Dermis microvascular lymphatic vessel endothelial cell (primary cell): ENCODE measurements at places on chromosomes 5 and 9.

DNA sequence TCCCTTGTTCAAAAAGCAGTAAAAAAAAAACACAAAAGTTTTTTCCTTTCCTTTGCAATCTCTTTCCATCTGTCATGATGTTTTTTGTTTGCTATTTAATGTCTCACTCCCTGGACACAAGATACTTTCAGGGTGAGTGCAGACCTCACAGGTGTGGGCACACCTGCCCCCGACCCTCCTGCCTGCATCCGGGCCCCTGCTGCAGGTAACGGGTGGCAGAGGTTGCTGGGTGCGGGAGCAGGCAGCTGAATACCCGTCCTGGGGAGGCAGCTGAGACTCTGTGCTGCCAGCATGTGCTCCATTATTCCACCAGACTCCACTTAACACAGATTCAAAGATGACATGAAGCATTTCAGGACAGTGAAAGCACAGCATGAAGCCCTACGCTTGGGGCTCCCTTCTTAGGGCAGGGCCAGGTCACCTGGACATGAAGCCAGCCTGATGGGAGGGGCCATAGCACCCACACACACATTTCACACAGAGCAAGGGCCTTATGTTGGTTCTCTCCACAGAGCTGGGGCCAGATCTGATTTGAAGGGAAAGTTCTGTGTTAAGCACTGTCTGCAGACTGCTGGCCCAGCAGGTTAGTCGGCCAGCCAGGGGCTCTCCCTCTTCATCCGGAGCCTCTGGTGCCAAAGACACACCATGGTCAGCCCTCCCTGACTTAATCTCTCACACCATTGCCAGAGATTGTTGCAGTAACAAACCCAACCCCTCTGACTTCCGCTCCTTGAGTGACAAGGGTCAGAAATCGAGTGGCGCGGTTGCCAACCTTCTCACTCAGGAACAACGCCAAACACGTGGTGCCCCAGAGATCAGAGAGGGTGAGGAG is 13.0 kb downstream of the NEK6 start:
- peak; percentile 52 for DNase-seq

GRCh38 chr5:1525624-1526189 is 1.9 kb upstream of the LPCAT1 start:
- no peak for DNase-seq

- DNase-seq, result no peak
These were observed 143.9 kb downstream of the GNAQ start for GRCh38 chr9:77887662-77888061.

GRCh38 chr5:112787261-112787660 is 49.6 kb downstream of the APC start:
- no peak for DNase-seq

DNA sequence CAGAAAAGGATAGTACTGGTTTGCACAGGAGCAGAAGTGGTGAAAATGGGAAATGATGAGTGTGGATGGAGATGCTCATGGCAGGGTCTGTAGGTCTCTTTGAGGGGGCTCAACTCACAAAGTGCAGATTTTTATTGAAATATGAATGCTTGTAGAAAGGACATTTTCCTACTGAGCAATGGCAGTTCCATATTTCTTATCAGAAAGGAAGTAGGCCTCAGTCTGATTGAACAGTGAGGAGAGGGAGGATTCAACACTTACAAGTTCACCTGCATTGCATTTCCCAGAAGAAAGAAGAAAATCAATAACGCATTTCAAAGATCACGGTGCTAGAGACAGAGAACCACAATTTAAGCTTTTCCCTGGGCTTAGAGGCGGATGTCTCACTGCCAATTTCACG is 49.2 kb downstream of the ANXA2R start:
- DNase-seq, result no peak

DNA sequence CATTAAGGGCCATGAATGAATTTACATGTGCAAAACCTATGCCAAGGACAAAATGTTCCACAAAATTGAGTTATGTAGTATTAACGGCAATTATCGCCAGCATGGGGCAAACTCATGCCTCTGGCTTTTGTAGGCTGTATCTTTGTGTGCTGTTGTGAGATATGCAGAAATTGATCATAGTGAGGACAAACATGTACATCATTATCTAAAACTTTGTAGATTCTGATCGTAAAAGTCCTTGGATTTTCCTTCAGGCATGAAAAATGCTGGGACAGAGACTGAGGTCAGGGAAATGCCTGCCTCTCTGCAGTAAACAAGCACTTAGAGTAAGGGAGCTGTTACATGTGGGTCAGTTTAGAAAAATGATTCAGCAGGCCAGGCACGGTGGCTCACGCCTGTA is 5.9 kb upstream of the TXNDC8 start:
- DNase-seq, result no peak

- DNase-seq, result no peak
These were observed 499 bp downstream of the ALG2 start for GRCh38 chr9:99221266-99221620.

DNA sequence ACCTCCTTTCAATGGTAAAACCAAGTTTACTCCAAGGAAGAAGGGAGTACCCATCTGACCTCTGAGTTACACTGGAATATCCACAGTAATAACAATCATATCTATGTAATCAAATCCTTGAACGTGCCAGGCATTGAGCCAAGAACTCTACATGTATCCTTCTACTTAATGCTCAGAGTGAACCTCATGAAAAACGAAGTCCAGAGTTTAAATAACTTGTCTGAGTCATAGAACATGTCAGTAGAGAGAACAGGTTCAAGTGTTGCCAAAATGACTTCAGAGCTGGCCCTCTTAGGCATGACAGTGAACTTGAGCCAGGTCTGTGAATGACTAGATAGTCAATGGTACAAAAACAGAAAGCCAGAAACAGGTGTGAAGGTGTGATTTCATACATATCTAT is 164.1 kb upstream of the ZNF618 start:
- DNase-seq, result no peak

GRCh38 chr9:136171009-136171800 is 33.7 kb downstream of the LHX3 start:
- no peak for DNase-seq

GRCh38 chr5:175642998-175643397 is 14.9 kb upstream of the HRH2 start:
- DNase-seq, result no peak

GRCh38 chr5:95448789-95449188 is 57.6 kb downstream of the FAM81B start:
- DNase-seq, result no peak

DNA sequence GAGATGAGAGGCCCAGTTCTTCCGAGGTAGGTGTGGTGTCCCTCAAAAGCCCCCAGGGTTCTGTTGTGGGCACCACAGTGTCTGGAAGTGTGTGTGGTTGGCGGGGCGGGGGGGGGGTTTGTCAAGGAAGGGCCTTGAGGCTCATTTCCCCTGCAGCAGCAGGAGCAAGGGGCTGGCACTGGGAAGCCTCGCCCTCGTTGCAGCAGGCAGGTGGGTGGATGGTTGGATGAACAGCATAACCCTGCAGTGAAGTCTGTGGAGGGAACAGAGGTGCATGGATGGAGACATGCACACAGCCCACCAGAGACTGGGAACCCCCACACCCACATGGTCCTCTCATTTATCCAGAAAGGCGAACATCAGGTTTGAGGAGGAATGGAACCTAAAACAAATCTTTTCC is 2.0 kb upstream of the SPATA31E1 start:
- no peak for DNase-seq

DNA sequence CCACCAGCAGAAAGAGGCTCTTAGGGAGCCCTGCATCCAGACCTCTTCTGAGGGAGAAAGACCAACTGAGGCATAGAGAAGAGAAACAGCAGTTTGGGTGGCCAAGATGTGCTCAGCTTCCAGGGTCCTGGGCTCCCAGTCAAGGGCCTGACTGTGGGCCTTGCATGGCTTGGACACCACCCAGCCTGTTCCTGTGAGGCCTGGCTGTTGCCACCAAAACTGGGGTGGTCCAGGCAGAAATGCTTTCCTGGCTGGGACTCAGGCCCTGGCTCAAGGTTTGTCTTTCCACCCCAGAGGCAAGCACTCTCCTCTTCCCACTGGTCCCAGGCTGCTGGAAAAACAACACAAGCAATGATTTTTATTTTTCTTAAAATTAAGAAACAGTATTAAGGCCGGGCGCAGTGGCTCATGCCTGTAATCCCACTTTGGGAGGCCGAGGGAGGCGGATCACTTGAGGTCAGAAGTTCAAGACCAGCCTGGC is 13.3 kb downstream of the MYOZ3 start:
- DNase-seq, result no peak

DNA sequence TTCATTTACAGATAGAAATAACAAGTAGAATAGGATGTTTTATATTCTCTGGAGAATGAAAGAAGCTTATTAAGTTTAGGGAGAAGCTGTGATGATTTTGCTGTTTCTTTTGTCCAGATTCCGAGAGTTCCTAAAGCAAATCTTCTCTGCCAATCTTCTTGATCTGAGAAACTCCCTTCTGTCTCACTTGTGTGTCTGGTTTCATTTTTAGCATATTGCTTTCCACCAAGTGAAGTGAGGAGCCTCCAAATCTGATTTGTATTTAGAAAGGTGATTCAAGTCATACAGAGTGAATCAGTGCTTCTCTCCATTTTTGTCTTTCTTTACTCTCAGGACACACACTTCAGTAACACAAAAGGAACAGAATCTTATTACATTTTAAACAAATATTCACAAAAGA is 48.4 kb downstream of the STX17 start:
- DNase-seq, result no peak

DNA sequence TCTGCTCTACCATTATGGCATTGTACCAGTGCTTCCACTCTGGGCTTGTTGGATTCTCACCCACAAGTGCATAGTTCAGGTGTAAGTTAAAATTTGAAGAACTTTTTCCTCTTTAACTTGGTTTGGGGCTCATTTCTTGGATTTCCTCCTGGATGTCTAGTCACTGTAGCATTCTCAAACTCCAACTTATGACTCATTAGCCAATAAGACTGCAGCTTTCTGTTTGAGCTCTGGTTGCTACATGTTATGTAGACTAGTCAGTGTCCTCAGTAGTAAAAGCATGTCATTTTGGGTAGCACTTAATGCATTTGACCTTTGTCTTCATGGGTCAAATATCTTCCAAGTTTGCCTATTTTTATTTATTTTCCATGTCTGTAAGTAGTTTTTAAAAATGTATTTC is 790.8 kb downstream of the BRINP1 start:
- no peak for DNase-seq

DNA sequence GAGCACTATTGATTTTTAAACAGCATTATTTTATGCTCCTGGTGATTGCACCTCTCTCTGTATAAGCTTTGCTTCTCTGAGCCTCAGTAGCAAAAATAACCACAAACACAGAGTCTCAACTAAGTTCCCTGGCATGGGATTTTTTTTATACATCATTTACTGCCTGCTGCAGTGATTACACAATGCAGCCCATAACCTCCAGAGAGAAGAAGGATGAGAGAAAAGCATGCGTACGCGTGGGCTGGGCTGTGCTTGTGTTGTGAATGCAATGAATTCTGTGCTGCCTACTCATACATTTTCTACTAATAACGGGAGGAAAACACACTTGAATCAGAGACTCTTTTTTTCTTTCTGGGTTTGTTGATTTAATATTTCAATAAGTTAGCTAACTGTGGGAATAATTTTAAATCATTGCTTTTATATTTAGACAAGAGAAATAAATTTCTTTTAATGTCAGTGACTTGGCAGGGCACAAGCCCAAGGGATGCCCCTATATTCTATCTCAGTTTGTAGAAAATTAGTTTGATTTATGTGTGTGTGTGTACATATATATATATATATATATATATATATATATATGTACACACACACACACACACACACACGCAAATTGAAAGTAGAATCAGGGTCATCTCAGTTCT is 351.5 kb downstream of the MED10 start:
- DNase-seq, result no peak

DNA sequence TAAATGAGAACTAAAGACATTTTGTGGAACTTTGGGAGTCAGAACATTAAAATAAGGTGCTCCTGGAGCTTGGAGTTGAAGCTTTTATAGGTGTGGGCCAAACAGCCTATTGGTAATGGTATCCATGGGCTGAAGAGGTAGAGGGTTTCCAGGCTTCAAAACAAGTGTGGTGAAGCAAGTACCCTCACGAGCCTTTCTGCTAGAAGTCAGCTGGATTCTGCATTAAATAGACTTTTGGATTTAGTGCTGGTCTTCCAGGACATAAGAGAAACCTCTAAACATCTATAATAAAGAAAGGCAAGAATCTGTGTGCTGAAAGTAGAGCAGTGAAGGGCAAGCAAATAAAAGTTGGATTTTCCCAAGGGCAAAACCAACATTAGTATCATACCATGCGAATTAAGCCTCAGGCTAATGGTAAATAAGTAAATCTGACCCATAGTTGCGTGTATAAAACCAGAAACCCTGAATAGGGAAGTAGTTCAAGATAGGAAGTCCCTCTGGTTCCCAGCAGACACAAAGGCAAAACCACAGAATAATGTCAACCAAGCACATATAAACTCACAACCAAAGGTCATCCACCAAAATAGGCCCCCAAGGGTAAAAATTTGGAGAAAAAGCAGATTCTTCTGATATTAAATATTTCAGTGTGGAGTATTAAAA is 306.3 kb downstream of the TLE4 start:
- no peak for DNase-seq

DNA sequence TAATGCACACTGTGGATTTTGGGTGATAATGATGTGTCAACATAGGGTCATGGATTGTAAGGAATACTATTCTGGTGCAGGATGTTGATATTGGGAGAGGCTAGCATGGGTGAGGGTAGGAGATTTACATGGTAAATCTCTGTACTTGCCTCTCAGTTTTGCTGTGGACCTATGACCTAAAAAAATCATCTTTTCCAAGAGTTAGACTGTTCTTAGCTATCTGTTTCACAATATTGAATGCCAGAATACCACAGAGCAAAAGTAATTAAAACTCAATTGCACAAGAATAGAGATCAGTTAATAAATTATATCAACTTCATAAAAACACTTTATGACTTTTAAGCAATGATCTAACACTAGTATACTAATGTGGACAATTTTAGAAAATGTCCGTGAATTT is 651.6 kb downstream of the HTR1A start:
- DNase-seq, result no peak

DNA sequence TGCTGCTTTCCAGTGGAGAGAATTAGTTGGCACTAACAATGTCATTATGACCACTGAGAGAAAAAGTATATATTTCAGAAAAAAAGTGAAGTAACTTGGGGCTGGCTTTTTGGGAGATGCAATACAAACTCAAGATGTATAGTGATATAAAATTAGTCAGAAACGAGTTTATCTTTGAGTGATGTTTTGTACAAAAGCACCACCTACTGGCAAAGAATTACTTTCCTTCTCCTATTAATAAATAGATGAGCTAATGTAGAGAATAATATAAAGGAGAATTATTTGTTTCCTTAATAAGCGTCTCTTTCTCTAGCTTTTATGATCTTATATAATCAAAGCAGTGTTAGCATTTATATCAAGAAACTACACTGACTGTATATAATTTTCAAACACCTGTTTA is 158.8 kb downstream of the MEF2C start:
- DNase-seq, result peak; percentile 28

- no peak for DNase-seq
These were observed 193.0 kb downstream of the AOPEP start for GRCh38 chr9:94919376-94920098.

GRCh38 chr5:60852940-60853339 is 8.9 kb upstream of the ELOVL7 start:
- DNase-seq, result no peak
